ENCODE measurements at places on chromosomes 6 and 20. TPM values are rescaled to one million over a fixed set of nuclear protein-coding genes. Genes with fewer than 3 reads are reported as not detected.

Gene KCNB1
- 0.39 TPM for polyA plus RNA-seq

Gene OR2J2
- polyA plus RNA-seq, result not detected

Gene NOTCH4
- polyA plus RNA-seq, result 19.9 TPM

Gene GABRR1
- polyA plus RNA-seq, result 2.1 TPM

Gene KIAA0408
- 4.2 TPM for polyA plus RNA-seq

Gene PAK1IP1
- polyA plus RNA-seq, result 18.6 TPM

Gene ERVFRD-1
- polyA plus RNA-seq, result 0.30 TPM

Gene SAPCD1
- 10.0 TPM for polyA plus RNA-seq

Gene MCM9
- polyA plus RNA-seq, result 27.1 TPM

All from renal cortex interstitium (tissue), 15 donors.